ENCODE measurements at places on chromosomes 3 and 15. TPM values are rescaled to one million over a fixed set of nuclear protein-coding genes. Genes with fewer than 3 reads are reported as not detected.

SLC22A14 gene
- total RNA-seq = not detected

DNA sequence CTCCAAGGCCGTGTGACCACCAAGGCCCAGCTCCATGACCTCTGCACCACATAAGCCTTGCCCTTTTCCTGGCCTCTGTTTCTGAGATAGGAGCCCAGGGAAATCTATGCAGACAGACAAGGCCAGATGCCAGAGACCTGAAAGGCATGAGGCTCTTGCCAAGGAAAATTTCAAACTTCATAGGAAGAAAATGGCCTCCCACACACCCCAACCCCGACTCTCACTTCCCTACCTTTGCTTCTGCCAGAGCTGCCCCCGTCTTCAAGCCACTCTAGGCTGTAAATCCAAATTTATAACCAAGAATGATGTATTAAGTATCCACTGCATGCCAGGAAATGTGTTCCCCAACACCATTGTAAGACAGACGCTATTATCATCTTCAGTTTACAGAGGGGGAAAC lies 65.5 kb upstream of the HRH1 start:
- no peak for DNase-seq

DNA sequence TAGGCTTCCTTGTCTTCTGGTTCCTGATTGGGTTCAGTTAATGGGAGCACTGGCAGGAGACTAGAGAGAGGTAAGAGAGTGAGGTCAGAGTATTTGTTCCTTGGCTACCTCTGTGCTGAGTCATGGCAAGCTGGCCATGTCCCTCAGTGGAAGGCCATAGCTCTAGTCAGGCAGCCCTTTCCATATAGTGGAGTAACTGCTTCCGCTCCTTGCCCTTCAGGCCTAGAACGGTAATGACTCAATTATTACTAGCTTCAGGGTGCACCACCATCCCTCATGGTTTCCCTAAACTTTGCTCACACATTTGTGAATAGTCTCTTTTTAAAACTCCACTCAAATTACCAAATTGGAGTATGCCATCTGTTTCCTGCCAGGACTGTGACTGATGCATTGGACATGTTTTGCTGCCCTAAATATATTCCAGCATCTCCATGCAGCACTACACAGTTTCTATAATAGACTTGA lies 10.5 kb upstream of the ANO10 start:
- no peak for DNase-seq

GRCh38 chr3:140816372-140817195 lies 125.1 kb upstream of the SLC25A36 start:
- DNase-seq = no peak

- no peak for DNase-seq
These were observed 631.6 kb upstream of the KCNMB2 start for GRCh38 chr3:177904621-177905020.

GRCh38 chr3:58336135-58336882 lies 3.6 kb downstream of the PXK start:
- DNase-seq = no peak

- no peak for DNase-seq
These were observed 25.8 kb upstream of the SCAANT1 start for GRCh38 chr3:63937661-63938651.

- no peak for DNase-seq
These were observed 8.7 kb upstream of the PRR23E start for GRCh38 chr3:127183931-127184869.
